ENCODE measurements at places on chromosomes 3 and 15. TPM values are rescaled to one million over a fixed set of nuclear protein-coding genes. Genes with fewer than 3 reads are reported as not detected.

DNA sequence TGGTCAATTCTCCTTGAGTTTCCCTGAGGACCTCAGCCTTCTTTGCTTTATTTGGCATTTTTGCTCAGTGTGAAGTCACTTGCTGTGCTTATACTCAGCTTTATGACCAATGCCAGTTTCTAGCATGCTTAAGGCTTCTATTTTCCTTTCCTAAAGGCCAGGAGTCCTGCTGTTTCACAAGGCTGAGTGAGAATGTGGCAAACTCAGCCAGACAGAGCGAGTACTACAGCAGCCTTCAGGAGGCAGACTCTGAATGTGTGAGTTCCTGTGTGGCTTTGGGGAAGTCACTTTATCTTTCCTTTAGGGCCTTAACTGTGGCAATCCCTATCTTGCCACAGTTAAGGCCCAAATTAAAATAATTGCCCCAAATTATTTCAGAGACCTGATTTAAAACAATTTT lies 213.2 kb upstream of the MRPL3 start:
- no peak for DNase-seq

GRCh38 chr3:13011573-13012220 lies 61.5 kb downstream of the IQSEC1 start:
- DNase-seq = no peak

GRCh38 chr15:42402455-42403205 lies 43.3 kb downstream of the CAPN3 start:
- no peak for DNase-seq

DNA sequence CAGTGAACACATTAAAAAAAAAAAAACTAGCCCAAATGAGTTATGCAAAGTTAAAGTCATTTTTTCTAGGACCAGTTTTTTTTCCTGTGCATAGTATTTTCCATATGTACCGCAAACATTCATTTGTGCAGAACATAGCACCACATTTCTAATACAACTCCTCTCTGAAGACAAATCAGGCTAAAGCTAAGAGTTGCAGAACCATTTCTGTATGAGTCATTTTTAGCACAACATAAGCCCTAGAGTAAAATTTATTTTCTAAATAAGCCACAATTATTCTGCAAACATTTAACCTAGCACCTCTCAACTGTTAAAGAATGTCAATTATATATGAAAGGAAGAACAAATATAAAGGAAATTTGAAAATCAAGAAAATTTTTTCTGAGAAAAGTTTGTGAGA lies 375.8 kb downstream of the TIGIT start:
- DNase-seq = no peak

DNA sequence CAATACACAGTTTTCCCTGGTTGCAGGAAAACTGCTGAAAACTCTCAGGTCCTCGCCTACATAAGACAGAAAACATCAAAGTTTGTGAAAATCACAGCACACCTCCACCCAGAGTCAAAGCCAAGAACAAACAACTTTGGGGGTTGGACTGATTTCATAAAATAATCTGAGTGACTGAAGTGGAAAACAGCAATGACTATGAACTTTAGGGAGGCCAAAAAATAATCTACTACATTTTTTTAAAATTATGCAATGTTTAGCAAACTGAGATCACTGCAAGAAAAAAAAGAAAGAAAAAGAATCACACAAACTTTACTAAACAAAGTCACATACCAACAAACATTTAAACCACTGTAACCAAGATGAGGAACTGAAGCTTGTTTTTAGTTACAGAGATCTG lies 15.9 kb upstream of the FOXP1 start:
- DNase-seq = no peak

- no peak for DNase-seq
Observed at GRCh38 chr3:195219351-195220230, 51.4 kb downstream of the XXYLT1 start.

DNA sequence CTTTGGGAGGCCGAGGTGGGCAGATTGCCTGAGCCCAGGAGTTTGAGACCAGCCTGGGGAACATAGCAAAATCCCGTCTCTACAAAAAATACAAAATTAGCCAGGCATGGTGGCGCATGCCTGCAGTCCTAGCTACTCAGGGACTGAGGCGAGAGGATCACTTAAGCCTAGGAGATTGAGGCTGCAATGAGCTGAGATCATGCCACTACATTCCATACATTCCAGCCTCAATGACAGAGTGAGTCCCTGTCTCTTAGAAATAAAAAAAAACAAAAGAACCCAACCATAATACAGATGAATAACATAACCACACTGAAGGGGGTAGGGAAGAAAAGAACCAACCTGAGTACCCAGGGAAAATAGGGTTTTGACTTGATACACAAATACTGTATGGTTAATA lies 19.7 kb upstream of the CGNL1 start:
- DNase-seq = no peak

- peak; percentile 6 for DNase-seq
Observed at GRCh38 chr3:57555306-57555705, 768 bp upstream of the PDE12 start.

DNA sequence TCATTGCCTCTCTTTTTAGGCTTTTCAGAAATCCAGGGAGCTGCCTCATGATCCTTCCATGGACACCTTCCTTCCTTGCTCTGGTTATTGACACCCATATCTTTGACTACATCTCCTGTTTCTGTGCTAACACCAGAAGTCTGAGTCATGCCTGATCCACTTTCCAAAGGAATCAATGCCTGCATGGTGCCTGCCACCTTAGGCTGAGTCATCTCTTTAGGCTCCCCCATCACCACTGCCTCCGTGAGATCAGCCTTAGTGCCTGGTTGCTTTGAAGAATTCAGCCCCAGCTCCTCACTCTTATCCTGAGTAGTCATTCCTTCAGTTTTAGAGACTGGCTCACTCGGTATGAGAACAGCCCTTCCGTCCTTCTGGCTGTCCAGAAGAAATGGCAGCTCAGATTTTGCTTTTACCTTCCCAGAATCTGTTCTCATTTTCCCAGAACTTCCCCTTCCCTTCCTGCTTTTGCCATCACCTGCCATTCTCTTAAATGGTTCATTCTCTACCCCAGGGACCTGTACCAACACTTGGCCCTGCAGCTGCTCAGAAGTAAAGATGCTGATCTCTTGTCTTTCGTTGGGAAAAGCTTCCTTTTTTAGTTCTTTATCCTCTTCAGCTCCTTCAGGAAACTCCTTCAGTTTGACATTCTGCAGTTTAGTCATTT lies 105.3 kb downstream of the MAP4 start:
- DNase-seq = no peak

GRCh38 chr3:23637339-23637738 lies 168.4 kb upstream of the UBE2E1 start:
- DNase-seq = no peak

DNA sequence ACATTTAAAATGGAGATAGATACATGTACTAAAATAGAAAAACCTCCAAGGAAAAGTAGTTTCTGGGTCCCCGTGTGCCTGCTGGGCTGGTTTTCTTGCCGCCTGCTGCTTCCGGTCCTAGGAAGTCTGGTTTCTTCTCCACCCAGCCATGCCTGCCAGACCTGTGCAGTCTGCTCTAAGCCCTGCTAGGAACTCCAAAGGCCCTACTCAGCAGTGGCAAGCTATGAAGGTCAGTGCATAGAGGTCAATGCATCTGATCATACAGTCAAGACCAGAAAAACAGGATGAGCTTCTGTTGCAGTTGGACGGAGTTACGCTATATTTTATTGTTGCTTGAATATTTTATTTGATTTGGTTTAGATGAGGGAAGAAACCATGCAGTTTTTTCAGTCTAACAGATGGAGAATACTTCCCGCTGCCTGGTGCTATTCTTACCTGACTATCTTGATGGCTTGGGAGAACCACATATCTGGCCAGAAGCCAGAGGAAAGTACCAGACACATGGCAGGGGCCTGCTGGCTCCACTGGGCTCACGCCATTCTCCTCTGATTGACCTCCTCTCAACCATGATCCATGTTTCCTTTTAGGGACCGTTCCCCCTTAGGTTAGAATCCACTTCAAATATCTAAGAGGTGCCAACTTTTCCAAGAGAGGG lies 226.8 kb upstream of the ST8SIA2 start:
- peak; percentile 44 for DNase-seq

DNA sequence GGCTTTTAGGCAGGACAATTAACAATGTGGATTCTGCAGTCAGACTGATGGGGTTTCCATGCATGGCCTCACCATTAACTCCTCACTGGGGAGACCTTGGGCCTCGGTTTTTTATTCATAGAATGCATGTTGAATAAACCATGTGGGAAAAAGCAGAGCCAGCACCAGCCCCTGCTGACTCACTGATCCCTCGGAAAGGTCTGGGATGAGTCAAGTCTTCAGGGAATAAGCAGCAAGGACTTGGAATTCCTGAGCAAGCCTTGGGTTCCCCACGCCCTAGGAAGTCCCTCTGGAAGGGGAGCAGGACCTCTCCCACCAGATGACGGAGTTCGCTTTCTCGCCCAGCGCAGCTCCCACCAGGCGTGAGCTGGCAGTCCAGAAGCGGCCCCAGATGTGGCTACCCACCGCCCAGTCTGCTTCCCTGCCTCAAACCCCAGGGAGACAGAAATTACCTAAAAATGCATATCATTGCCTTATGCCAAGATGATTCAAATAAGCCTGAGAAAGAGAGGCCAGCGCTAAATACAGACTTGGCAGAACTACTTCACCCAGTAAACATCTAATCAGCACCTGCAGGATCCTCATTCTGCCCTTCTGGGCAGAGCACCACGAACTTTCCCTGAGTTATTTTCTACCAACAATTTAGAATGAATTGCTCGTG lies 45.4 kb downstream of the BTD start:
- DNase-seq = no peak

- no peak for DNase-seq
Observed at GRCh38 chr3:166195808-166196207, 358.6 kb upstream of the BCHE start.

GRCh38 chr15:50418041-50418583 lies 6.1 kb upstream of the USP8 start:
- DNase-seq = no peak

- peak; percentile 52 for DNase-seq
Observed at GRCh38 chr3:139317660-139318430, 26.0 kb upstream of the MRPS22 start.

GRCh38 chr3:64588380-64588779 lies 99.4 kb downstream of the ADAMTS9 start:
- DNase-seq = no peak

DNA sequence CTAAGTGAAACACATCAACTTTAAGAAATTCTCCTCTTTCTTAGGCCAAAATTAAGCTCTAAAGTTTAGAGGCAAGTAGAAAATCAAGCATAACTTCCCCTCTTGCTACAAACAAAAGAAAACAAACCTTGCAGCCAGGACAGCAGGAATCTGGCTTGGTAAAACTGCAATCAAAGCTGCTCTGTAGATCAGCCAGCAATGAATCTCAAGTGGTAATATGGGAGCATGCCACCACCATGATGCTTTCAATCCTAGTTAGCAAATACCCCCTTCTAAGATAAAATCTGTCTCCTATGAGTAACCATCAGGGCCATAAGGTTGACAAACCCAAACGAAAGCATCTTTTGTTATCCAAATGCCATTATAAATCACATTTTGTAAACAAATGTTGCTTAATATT lies 208.3 kb upstream of the PLSCR5 start:
- no peak for DNase-seq

GRCh38 chr3:14473411-14473891 lies 66.7 kb downstream of the GRIP2 start:
- DNase-seq = no peak

DNA sequence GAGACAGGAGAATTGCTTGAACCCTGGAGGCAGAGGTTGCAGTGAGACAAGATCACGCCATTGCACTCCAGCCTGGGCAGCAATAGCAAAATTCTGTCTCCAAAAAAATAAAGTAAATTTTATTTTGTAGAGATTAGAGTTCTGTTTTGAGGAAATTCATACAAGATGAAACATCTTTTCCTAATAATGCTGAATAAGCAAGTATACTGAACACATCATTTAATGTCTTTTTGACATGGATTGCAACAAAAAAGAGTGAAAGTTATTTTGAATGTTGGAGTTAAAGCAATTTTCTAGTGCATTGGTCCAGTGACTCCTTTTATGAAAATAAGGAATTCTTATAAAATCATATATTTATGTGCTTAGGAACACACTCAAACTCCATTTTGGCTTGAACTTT lies 20.5 kb downstream of the LCTL start:
- DNase-seq = no peak

DNA sequence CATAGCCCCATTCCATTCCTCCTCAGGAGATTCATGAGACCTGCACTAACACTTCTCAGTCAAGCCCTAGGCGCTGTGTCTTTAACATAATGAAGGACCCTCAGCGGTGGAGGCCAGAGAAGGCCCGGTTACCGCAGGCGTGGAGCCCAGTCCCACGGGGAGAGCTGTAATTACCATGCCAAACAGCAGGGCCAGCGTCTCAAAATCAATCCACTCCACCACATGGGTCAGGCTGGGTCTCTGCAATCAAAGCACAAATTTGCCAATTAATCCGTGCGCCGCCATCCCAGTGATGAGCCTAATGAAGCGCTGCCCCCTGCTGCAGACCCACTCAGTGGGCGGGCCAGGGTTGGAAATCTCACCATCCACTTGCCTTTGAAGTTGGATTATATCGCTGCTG lies 109.7 kb downstream of the OCA2 start:
- no peak for DNase-seq

DNA sequence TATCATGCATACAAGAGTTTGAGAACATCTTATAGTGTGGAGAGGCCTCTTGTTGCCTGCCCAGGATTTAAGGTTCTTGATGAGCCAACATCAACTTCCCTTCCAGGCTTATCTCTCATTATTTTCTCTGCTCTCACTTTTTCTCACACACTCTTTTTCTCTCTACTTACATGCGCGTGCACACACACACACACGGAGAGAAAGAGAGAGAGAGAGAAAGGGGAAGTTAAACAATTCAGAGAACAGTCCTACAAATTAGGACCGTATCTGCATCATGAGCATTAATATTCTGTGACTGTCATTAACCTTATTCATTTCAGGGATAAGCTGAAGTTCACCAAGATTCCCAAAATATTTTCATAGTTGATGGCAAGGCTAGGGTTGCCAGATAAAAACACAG lies 269.0 kb downstream of the ZNF621 start:
- no peak for DNase-seq

DNA sequence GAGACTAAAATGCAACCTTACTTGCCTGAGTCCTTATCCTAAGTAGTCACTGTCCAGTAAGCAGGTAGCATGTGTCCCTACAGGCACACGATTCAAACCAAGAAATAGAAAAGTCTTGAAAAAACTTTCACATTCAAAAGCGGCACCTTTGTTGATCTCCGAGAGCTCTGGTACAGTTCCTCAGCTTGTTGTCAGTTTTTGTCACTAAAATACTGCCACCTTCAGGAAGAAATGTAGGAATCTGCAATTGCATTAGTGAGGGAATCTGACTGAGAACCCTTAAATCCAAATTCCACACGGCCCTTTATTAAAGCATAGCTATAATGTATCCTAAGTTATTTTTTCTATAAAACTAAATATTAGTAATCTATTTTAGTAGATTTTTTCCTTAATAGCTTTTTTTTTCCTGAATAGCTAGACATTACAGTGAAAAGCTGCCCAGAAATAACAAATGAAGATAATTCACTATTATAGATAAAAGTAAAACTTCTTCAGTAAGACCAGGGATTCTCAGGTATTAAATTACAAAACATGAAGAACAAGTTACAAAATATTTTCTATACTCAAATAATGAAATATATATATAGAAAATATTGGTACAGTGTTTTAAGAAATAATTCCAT lies 44.0 kb downstream of the CCDC54 start:
- peak; percentile 81 for DNase-seq

PLD1 gene
- 17.9 TPM for total RNA-seq

SELENOS gene
- total RNA-seq = 56.6 TPM

BCL2A1 gene
- not detected for total RNA-seq

PPM1L gene
- 19.2 TPM for total RNA-seq

NR1I2 gene
- 0.08 TPM for total RNA-seq

ANKDD1A gene
- 0.60 TPM for total RNA-seq

IGSF10 gene
- total RNA-seq = 0.70 TPM

CNTN3 gene
- total RNA-seq = not detected

TGM5 gene
- not detected for total RNA-seq

MYRIP gene
- 0.08 TPM for total RNA-seq

ACOX2 gene
- not detected for total RNA-seq

KLF15 gene
- 8.2 TPM for total RNA-seq

All from HT-29 (cell line).